NCI-H345 (cell line): ENCODE measurements at places on chromosomes 5 and 9.

- no peak for DNase-seq
Observed at GRCh38 chr9:131238402-131239021, 37.8 kb downstream of the FAM78A start.

GRCh38 chr5:6729386-6730310 is 16.4 kb downstream of the TENT4A start:
- DNase-seq = peak; percentile 13

GRCh38 chr5:109671136-109671535 is 18.6 kb upstream of the MAN2A1 start:
- no peak for DNase-seq

GRCh38 chr5:16450163-16450562 is 15.4 kb downstream of the ZNF622 start:
- no peak for DNase-seq

GRCh38 chr5:154782326-154782725 is 27.1 kb downstream of the LARP1 start:
- DNase-seq = no peak

DNA sequence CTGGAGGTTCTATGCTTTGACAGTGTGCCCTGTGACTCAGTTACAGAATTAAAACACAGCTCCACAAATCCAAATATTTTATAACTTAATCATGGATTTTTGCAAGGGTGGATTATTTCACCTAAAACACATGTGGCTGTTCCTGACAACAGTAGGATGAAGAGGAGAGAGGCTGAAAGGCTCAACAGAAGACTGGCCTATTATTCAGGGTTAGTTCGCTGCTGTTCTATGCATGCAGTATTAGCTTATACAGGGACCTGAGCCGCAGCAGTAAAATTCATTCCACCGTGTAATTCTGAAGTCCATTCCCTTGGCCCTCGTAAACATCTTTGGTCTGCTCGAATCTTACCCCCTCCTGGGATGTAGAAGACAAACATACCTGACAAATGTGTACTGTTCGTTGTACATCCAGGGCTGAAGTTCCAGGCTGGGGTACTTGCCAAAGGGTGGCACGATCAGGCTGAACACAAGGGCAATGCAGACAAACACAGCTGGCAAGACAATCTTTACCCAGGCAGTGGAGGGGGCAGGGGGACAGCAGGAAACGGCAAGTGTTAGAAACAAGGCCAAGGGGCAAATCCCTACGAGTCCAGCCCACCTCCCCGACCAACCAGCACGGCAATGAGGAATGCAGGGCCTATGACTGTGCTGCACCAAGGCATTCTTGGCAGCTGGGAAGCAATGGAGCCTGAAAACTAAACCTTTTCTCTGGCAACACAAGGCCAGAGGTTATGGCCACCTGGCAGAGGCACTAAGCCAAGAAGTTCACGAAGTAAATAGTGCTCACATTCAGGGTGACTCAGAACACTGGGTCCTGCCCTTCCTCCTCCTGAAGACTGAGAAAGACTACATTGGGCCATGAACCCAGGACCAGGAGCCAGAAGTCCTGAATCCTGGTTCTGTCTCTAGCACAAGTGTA is 46.8 kb downstream of the NIPSNAP3B start:
- DNase-seq = no peak

DNA sequence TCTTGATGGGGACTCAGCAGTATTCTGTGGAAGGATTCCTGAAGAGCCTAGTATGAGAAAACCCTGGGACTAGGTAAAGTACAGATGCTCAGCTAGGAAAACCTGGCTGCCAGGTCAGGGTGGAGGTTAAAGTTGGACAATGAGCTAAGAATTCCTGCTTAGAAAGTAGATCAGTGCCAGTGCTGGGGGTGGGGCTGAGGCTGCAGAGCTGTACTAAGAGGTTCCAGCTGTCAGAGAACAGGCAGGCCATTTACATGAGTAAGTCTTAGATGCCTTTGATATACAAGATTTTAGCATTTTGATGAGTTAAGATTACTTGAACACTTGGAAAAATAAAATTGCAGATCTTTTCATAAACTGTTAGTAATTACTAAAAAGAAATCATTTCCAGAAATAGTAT is 332.3 kb upstream of the NUDT12 start:
- no peak for DNase-seq

- peak; percentile 68 for DNase-seq
Observed at GRCh38 chr9:17462869-17463464, 115.9 kb upstream of the SH3GL2 start.

DNA sequence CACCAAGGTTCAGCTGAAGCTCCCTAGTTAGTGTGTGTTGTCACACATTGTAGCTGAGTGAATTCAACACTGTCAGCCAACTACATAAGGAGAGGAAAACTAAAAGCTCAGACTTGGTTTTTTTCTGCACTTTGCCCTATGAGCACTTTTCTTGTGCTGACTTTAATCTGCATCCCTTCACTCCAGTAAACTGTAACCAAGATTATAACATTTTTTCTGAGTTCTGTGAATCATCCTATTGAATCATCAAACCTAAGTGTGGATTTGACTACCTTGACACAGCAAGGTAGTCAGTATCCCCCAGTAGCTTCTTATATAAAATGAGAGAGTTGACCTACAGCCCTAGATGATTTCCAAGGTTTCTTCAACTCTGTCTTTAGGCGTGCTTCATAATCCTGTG is 325.0 kb downstream of the AGTPBP1 start:
- DNase-seq = no peak

GRCh38 chr5:32330126-32330971 is 17.6 kb upstream of the MTMR12 start:
- no peak for DNase-seq

GRCh38 chr5:147413266-147413665 is 96.6 kb downstream of the DPYSL3 start:
- no peak for DNase-seq

- no peak for DNase-seq
Observed at GRCh38 chr5:91946870-91947269, 563.8 kb upstream of the ARRDC3 start.

DNA sequence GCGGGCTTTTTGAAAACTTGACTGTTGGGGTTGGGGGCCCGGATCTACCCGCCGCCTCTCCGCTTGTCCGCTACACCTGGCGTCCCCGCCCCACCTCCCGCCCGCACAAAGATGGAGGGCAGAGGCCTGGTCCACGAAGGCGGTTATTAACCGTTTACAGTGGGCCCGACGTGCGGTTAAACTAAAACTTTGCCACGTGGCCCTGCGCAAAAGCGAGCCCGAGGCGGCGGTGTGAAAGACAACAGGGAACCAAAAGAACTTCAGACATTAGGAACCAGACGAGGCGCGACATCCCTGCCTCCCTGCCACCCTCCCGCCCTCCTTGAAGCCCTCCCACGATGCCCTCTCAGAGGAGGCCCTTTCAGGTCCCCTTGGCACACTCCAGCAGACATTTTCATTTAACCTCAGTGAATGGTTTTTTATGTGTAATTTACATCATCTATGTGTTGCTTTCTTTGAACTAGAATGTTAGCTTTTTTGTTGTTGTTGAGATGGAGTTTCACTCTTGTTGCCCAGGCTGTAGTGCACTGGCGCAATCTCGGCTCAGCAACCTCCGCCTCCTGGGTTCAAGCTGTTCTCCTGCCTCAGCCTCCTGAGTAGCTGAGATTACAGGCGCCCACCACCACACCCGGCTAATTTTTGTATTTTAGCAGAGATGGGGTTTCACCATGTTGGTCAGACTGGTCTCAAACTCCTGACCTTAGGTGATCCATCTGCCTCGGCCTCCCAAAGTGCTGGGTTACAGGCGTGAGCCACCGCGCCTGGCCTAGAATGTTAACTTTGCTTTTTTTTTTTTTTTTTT is 999 bp upstream of the HNRNPA0 start:
- DNase-seq = no peak

DNA sequence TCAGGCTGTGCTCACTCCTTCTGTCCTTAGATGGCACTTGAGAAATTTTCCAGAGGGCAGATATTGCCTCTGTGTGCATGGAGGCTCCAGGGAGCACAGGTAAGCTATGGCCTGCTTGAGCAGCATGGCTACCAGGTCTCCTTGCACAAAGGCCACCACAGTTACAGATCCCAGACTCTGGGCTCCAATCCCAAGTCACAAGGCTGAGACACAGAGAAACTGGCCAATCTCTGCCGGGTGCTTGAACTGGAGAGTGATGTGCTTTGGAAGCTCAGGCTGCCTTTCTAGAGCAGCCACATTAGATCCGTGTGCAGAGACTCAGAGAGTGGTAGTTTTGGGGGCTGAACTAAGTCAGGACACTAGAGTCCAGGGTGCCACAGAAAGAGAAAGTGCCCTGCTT is 145.7 kb downstream of the SEMA6A start:
- no peak for DNase-seq

- no peak for DNase-seq
Observed at GRCh38 chr9:73167614-73168013, 15.9 kb downstream of the ANXA1 start.

- DNase-seq = peak; percentile 71
Observed at GRCh38 chr5:160199410-160199911, 29.8 kb upstream of the FABP6 start.

GRCh38 chr5:153798830-153799229 is 239.9 kb downstream of the FAM114A2 start:
- DNase-seq = no peak
